NCI-H2081 (cell line): ENCODE measurements at places on chromosomes 7 and 10.
A peak's percentile ranks its signal among the peaks of the same experiment; 100 is the strongest.

- DNase-seq, result no peak
Measured at GRCh38 chr10:61181832-61182231, 237.8 kb upstream of the RHOBTB1 start.

DNA sequence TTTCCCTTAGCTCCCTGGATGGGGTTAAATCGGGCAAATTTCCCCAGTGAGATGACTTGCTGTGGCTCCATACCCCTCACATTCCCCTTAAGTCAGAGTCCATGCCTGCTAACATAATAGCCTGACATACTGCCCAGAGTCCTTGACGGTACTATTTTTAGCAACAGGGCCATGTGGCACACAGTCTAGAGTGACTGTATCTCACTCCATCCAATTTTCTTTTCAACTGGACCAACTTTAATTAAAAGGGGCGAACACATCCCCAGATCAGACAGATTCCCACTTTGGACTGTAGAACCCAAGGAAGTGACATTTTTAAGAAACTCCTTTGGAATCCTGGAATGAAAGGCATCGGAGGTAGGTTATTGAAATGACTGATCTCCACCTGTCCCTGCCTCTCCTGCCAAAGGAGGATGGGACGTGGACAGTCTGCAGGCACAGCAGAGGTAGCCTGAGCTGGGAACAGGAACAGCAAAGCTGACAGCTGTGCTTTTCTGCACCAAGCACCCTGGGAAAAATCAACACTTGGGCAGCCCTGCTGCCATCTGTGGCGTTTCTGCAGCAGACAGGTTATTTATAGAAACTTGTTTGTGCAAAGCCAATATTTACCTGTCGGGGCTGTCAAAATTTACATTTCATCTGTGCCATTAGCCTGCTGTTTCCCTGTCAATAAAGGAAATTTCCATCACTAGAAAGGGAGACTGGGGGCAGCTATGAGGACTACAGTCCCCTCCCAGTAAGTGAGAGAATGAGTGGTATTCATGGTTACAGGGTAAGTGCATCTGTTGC lies 221.5 kb upstream of the AOAH start:
- peak; percentile 91 for DNase-seq

DNA sequence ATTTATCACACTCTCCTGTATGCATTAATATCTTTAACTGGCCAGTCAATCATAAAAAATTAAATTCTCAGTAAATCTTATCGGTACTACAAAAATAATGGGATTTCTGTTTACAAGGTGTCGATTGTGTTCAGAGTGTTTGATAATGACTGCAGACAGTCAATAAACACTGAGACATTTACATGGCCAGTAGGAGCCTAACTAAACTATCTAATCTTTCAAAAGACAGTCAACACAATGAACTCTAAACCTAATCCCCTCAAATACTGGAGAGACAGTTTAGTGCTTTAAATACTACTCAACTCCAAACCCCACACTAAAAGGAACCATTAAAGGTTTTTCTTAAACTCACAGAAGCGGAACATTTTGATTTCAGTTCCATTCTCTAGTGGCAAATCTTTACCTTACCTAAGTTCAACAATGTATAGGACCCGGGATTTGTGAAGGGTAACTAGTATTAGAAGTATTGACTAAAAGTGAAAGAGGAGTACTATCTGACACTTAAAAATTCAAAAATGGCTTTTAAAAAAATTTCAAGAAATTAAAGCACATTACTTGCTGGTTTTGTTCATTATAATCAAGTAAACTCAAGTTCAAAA lies 37.3 kb upstream of the EXOC6 start:
- no peak for DNase-seq

- DNase-seq, result no peak
Measured at GRCh38 chr10:22466763-22467334, 121.6 kb downstream of the SPAG6 start.

DNA sequence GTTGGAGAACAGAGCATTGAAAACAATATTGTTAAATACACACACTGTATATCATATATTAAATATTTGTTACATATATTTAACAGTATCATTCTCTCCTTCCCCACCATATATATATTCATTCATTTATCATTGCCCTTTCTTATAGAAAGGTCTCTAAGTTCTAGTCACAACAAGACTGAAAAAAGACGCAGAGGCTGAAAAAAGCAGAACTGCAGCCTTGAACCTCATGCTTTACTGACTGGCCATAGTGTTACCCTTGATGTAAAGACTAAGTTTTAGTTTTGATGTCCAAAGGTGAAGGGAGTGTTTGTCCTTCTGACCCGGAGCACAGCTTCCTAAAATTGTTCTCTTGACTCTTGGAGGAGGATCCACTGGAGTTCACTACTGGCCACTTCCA lies 247.9 kb downstream of the PTEN start:
- no peak for DNase-seq

GRCh38 chr10:29150010-29150409 lies 138.9 kb upstream of the LYZL1 start:
- no peak for DNase-seq

DNA sequence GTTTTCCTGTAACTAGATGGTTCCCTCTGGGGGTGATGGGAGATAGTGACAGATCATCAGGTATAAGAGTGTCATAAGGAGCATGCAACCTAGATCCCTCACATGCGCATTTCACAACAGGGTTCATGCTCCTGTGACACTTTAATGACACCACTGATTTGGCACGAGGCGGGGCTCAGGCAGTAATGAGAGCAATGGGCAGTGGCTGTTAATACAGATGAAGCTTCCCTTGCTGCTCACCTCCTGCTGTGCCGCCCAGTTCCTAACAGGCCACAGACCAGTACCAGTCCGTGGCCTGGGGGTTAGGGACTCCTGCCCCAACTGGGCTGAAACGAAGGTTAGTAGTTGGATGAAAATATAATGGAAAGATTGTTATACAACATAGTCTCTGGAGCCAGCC lies 201.6 kb upstream of the LRRN3 start:
- DNase-seq, result no peak

- DNase-seq, result no peak
Measured at GRCh38 chr7:21946222-21946709, 567 bp upstream of the CDCA7L start.

GRCh38 chr10:77071001-77071511 lies 566.6 kb downstream of the KCNMA1 start:
- no peak for DNase-seq

DNA sequence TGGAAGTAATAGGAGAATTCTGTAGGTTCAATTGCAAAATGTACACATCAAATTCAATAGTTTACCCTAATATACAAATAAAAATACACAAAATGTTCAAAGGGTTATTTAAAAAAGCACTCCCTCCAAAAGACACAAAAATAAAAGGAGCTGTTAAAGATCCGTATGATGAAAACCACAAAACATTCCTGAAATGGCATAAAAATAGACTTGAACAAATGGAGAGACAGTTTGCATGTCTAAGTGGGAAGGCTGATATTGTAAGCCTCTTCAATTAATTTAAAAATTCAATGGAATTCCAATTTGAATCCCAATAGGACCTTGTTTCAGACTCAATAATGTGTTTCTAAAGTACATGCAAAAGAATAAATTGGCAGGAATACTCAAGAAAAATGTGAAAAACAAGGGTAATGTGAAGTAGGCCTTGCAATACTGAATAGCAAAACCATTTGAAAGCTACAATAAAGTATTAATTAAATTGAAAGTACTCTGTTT lies 38.0 kb upstream of the INSYN2A start:
- no peak for DNase-seq

GRCh38 chr7:106793015-106793975 lies 71.8 kb upstream of the PIK3CG start:
- peak; percentile 45 for DNase-seq

- DNase-seq, result no peak
Measured at GRCh38 chr10:93601146-93601773, at the start of gene RBP4. Gene RBP4, minus strand, starts transcription at chr10:93601235. Its CDS starts 207 bp downstream, at chr10:93601028.

GRCh38 chr10:19825700-19826099 lies 9.5 kb downstream of the PLXDC2 start:
- no peak for DNase-seq

DNA sequence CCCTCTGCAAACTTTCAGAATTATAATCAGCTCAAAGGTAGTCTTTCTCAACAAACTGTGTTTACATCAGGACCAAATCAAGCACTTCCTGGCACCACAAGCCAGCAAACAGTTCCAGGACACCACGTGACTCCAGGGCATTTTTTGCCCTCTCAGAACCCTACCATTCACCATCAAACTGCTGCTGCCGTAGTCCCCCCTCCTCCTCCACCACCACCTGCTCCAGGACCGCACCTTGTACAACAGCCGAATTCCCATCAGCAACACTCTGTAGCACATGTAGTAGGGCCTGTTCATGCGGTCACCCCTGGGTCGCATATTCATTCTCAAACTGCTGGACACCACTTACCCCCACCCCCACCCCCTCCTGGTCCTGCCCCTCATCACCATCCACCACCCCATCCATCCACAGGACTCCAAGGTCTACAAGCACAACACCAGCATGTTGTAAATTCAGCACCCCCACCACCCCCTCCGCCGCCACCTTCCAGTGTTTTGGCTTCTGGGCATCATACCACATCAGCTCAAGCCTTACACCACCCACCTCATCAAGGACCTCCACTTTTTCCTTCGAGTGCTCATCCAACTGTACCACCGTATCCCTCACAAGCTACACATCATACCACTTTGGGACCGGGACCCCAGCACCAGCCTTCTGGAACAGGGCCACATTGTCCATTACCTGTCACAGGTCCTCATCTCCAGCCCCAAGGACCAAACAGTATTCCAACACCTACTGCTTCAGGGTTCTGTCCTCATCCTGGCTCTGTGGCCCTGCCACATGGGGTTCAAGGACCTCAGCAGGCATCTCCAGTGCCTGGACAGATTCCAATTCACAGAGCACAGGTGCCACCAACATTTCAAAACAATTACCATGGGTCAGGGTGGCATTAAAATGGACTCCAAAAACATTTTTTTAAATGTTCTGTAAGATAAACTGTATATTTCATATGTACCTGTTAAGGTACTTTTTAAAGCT lies 98.7 kb downstream of the KMT2E start:
- DNase-seq, result no peak

DNA sequence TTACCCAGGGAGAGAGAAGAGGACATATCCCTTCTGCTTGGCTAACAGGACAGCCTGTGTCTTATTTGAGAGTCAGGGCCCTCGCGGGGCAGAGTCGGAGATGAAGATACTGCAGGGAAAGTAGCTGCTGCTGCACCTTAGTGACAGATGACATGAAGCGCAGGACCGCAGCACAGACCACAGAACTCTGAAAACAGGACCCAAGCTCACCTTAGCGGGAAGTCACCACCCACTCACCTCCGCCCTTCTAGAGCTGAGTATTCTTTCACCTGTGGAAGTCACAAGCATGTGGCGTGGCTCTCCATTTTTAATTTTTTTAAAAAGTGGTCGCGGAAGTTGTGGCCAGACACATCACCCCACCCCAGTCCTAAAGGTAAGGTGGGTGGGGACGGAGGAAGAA lies 191.4 kb downstream of the FAM107B start:
- DNase-seq, result no peak

DNA sequence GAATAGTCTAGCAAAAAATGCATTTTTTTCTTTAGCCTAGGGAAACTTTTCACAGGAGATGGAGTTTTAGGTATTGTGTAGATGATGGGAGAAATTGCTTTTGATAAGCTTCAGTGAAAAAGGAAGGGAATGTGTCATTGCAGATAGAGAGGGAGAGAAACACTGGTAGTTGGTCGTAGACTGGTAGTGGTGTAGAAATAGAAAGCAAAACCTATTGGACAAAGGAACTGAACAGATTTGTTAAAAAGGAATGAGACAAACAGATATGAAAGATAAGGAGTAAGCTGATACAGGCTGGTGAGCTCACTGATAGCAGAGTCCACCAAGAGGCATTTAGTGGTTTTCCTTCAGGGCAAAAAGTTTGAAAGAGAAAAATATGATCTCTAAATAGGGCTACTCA lies 94.3 kb downstream of the ZEB1 start:
- no peak for DNase-seq

DNA sequence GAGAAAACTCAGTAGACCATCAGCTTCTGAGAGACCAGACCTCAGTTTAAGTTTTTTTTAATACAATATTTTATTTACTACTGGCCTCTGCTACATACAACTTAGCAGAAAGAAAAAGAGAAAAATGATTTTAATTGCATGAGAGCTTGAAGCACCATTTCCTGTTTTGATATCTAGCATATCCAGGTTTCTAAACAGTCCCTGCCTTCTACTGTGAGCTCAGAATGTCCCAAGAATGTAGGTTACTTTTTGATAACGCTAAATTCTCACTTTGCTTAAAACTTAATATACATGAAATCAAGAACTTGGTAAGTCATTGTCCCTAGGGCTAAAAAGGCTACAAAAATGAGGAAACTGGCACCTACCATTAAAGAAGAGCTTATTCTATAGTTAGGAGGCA lies 7.0 kb downstream of the TMEM243 start:
- DNase-seq, result no peak

- DNase-seq, result no peak
Measured at GRCh38 chr7:1489336-1489735, 14.9 kb downstream of the INTS1 start.

GRCh38 chr7:12719981-12720865 lies 32.8 kb downstream of the ARL4A start:
- DNase-seq, result no peak

- DNase-seq, result no peak
Measured at GRCh38 chr10:80373502-80373901, 16.9 kb downstream of the DYDC2 start.

- no peak for DNase-seq
Measured at GRCh38 chr7:33790746-33791145, 114.6 kb upstream of the BMPER start.
